ENCODE measurements at places on chromosomes 7 and 10.

DNA sequence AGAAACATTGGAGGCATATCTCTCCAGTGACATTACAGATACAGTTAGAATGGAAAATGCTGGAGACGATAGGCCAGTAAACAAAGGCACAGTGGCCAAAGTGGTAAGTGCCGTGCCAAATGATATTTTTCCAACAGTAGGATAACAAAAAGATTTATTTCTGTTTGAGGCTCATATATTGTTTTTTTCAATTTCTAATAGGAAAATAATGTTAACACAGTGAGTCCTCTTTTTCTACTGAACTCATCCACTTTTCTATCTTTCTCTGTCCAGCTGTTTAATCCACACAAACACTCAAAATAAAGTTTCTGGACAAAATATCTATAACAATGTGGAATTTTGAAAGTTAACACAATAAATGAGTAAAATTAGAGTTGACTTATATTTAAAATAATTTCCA lies 201.3 kb downstream of the SEMA3E start:
- DNase-seq = no peak

DNA sequence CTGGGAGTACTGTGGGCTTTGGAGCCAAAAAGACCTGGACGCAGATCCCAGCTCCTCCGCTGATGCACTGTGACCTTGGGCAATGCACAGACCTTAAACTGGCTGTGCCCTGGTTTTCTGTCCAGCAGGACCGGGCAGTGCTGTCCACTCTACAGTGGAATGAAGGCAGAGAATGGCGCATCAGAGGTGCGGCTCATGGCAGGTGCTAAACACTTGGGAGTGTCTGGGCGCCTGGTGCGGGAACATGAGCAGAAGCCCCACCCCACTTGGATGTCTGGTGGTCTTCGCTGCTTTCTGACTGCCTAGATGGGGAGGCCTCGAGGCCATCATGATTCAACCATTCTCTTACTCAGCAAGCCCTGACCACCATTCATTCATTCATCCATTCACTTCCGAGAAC lies 153.7 kb downstream of the GRK5 start:
- DNase-seq = no peak

- no peak for DNase-seq
Observed at GRCh38 chr10:7792541-7792940, 4.6 kb downstream of the ATP5F1C start.

DNA sequence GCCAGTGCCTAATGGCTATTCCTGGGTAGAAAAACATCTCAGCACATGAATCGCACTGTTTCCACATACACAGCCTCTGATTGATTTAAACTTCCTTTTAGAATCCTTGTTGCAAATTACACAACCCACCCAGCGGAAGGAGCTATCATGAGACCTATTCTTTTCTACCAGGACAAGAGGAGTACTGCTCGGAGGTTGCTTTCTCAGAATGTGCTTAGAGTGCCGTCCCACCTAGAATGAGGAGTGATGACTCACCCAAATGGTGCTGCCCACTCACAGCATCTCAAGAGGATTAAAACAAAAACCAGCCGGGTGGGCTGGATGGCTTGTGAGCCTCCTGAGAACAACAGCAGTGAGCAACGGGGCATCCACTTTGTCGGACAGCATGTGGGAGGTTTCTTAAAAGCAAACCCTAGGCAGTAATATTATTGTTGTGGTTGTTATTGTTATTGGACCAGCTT lies 128.9 kb downstream of the DGKI start:
- DNase-seq = no peak

GRCh38 chr10:124906551-124907001 lies 35.3 kb upstream of the ZRANB1 start:
- DNase-seq = no peak
